ENCODE measurements at places on chromosomes 4 and X.

- no peak for DNase-seq
Measured at GRCh38 chr4:153023692-153024394, 87.7 kb downstream of the FHDC1 start.

DNA sequence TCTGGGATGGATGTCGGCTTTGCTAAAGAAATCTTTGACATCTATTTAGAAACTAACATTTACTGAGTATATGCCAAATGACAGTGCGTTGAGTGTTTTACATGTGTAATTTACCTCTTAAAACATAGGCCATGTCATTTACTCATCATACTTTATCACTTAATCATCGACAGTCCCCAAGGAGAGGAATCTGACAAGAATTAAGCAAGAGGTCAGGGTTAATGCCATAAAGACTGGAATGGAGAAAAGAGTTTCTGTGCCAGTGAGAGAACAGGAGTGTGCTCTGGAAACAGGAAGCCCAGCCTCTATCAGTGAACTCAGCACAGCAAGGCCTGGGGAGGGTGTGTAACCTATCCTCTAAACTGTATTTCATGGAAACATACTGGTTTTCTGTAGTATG is 28.0 kb upstream of the AMOT start:
- DNase-seq, result no peak

DNA sequence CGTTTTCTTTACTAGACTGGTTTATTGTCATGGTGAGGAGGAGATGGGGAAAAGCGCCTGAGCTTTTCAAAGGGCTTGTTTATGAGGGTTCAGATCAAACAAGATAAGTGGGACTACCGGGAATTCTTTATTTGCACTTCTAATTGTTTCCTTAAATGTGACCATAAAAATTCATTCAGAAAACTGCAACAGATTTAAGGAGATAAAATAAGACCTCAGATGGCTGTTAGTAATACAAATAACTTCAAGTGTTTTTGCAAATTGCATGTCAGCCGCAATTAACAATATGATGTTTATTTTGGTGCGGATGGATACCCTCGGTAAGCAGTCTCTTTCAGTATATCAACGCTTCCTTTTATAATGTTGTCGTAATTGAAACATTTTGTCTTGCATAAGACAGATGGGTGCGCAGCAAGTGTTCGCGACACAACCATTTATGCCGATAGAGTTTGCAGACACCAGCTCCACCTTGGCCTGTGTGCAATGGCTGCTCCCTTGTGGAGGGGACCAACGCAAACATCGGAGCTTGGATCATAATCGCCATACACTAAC is 151.0 kb downstream of the C4orf33 start:
- no peak for DNase-seq

DNA sequence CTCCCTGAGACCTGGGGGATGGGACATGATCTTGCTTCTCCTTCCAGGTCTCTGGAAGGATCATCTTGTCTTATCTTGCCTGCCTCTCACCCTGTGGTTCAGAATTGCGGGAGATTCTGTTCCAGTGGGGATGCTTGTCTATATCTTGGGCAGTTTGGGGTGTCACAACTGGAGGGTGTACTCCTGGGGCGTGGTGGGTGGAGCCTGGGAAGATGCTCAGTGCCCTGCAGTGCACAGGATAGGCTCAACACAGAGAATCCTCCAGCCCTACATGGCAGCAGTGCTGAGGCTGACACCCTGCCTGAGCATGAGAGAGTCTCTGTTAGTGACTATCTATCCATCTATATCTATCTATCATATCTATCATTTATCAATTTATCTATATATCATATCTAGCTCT is 7.7 kb downstream of the P2RY8 start:
- no peak for DNase-seq

GRCh38 chr4:53732661-53733060 is 141.4 kb upstream of the LNX1 start:
- no peak for DNase-seq

- no peak for DNase-seq
Measured at GRCh38 chrX:39813631-39814277, 284.0 kb downstream of the BCOR start.

DNA sequence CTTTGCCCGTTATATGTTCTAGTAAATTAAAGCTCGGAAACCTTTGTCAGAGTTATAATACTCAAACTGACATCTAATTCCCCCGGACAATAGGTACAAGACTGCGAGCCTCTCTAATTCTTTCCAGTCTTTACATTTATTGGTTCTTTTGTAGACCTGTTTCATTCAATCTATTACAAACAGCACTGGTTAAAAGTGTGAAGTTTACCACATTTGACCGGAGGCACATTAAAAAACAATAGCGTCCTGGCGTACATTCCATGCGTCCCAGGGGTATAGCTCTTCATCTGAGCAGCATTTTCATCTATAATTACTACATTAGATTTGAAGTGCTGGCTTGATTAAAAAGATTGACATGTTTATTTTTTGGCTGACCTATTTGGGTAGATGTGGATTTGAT is 49.9 kb upstream of the TENM3 start:
- no peak for DNase-seq

DNA sequence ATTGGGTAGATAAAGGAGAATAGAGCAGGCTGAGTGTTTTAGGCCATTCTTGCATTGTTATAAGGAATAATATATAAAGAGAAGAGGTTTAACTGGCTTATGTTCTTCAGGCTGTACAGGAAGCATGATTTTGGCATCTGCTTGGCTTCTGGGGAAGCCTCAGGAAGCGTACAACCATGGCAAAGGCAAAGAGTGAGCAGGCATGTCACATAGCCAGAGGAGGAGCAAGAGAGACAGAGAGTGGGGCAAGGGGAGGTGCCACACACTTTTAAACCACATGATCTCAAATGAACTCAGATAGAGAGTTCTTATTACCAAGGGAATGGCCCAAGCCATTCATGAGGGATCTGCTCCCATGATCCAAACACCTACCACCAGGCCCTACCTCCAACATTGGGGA is 4.4 kb upstream of the METTL14 start:
- no peak for DNase-seq

- DNase-seq, result no peak
Measured at GRCh38 chr4:127737295-127737694, 7.1 kb downstream of the SLC25A31 start.

GRCh38 chrX:152810403-152810802 is 20.2 kb downstream of the CETN2 start:
- DNase-seq, result no peak

GRCh38 chr4:49221209-49221608 is 235.1 kb downstream of the CWH43 start:
- DNase-seq, result no peak

GRCh38 chr4:140704964-140705363 is 51.2 kb downstream of the TBC1D9 start:
- DNase-seq, result no peak

DNA sequence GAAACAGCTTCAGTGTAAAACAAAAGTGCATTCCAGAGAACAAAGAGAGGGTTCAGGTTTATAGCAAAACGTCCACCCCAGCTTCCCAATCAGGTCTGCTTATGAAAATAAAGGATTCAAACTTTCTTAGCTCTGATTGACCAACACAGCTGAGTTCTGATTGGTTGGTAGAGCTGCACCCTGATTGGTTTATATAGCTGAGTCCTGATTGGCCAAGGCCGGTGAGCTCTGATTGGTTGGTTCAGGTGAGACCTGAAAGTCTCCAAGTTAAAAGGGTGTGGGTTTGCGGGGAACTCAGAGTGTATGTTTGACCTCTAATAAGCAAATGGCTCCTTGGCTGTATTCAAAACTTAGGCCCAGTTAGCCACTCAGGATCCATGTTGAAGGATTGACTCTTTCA is 20.9 kb downstream of the CLRN2 start:
- no peak for DNase-seq

- no peak for DNase-seq
Measured at GRCh38 chrX:39764441-39764914, 333.3 kb downstream of the BCOR start.

DNA sequence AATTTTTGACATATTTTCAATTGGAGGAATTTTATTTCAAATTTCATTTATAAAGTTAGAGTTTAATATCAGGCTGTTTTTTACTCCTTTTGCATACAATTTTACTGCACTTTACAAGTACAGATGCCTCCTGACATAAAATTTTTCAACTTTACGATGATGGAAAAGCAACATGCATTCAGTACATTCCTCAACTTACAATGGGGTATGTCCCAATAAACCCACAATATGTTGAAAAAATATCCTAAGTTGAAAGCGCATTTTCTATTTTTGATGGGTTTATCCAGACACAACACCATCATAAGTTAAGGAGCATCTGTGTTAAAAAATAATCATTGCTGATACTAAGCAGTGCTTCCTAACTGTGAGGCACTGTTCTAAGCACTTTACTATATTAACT is 4.3 kb downstream of the KLHL5 start:
- DNase-seq, result no peak

DNA sequence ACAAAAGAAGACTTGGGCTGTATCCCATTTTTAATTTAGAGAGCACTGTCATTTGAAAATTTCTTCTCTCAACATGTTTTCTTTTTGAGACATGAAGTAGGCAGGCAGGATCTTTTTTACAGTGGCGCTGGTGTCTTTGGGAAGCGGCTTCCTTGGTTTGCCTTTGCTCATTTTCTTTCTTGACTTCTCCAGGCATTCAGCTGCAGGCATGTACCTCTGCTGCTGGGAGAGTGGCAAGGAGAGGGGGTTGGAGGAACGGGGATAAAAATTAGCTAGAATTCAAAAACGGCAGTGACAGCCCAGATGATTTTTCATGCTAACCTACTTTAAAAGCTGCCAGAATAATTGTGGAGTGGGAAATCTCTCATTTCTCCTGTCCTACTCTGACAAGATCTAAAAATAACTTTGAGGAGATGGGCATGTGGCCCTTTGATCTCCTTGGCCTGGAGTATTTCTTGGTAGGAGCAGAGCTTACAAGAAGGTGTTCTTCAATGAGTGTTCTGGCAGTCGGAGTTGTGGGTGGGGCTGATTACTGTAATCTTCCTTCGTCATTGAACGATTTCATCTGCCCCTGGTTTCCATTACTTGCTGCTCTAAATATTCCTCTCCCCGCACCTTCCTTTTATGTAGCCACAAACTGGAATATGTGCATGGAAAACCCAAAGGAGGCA is 54.8 kb downstream of the TBL1X start:
- DNase-seq, result no peak

DNA sequence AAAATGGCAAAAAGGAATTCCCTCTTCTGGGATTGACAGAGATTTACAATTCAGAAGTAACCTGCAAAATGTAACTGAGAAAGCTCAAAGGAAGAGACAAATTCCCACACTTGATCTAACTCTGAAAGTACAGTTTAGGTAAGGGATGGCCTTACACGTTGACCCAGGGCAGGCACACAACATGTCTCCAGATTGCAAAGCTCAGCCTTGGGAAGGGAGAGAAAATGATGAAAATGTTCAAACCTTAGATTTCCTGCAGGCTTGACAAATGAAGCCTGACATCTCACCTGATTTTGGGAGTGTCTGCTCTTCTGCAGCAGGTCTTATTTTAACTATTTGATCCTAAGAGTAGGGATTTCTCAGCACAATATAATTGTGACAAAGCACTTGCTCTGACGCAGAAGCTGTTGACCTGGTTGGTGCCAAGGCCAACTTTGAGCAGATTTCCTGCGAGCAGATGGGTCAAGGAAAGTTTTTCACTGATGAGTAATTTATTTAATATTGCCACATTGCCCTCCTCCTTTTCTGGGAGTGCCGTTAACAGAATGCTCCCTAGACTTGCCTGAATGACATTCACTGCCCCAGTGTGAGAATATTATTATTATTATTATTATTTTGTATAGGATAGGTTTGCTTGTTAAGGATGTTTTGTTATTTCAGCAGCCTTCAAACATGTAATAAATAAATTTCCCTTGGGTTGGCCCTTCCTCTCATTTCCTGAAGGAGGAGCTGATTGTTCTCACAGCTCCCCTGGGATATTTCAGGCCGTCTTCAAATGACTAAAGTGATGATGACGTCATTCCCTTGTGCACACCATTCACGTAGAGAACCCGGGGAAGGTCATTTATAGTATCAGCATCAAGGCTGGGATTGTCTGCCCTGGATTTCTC is 157.1 kb downstream of the VEGFC start:
- DNase-seq, result no peak

- DNase-seq, result no peak
Measured at GRCh38 chr4:125338814-125339213, 24.1 kb downstream of the FAT4 start.

GRCh38 chrX:44422631-44423030 is 79.2 kb upstream of the EFHC2 start:
- no peak for DNase-seq

DNA sequence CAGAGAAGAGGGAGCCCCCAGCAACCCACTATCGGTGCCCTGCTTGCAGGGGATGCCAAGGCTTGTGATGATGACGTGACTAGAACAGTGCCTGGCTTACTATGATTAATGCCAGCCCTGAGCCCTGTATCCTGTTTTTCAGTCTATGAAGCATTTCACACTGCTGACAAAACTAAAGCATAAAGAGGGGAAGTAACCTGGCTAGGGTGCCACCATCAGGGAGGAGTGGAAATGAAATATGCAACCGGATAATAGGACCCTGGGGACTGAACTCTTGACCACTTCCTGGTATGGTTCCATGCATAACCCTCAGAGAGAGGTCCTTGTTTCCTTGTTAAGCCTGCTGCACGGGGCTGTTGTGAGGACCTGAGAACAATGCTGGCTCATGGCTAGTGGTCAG is 50.3 kb downstream of the MED28 start:
- no peak for DNase-seq

DNA sequence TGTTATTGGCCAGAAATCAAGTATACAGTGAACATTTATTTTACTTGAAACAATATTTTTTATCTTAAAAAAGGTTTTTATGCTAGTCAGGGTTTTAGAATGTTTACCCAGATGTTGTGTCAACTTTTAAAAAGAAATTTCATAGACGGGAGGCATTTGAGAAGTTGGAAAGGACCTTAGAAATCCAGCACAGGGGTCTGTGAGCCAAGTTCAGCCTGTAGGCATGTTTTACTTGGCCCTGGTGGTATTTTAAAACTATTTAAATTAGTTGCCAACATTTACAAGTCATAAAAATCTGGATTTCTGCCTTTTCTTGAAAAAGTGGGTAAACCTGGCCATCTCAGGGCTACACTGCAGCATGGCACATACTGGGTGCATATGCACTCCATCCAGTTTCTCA is 25.5 kb upstream of the FHL1 start:
- DNase-seq, result no peak

DNA sequence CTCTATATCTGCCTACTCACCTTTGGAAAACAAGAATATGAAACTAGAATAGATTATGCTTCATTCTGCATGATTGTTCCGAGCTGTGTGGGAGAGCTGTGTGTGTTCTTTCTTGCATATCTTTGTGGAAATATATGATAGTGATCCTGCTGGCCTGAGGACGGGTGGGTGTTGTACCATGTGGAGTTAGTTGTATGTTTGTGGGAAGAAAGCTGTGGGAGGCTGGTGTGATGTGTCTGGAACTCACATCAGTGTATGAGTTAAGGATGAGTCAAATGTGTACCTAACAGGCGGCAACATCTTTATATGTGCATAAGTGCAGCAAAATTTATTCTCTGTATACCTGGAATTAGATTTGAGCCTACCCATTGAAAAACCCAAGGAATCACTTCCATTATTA is 208.1 kb upstream of the ADGRL3 start:
- no peak for DNase-seq

DNA sequence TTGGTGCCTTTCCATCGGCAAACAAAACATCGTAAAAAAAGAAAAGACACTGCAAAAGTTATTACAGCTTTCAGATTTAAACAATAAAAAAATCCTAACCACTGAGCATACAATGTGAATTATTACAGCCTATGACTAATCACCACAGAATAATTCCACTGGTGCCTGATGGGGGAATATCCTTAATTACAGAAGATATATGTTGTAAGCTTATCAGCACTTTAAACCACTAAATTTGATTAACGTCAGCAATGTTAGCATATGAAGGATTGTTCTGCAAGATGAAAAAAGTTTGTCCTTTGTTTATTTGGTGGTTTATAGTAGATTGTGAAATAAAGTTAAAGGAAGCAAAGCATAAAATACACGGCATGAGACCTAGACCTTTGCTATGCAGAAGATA is 210.2 kb upstream of the ADAMTS3 start:
- no peak for DNase-seq
